ENCODE measurements at places on chromosomes 13 and 19.
A peak's percentile ranks its signal among the peaks of the same experiment; 100 is the strongest.

- no peak for DNase-seq
Measured at GRCh38 chr13:21606796-21607195, 2.8 kb upstream of the MICU2 start.

DNA sequence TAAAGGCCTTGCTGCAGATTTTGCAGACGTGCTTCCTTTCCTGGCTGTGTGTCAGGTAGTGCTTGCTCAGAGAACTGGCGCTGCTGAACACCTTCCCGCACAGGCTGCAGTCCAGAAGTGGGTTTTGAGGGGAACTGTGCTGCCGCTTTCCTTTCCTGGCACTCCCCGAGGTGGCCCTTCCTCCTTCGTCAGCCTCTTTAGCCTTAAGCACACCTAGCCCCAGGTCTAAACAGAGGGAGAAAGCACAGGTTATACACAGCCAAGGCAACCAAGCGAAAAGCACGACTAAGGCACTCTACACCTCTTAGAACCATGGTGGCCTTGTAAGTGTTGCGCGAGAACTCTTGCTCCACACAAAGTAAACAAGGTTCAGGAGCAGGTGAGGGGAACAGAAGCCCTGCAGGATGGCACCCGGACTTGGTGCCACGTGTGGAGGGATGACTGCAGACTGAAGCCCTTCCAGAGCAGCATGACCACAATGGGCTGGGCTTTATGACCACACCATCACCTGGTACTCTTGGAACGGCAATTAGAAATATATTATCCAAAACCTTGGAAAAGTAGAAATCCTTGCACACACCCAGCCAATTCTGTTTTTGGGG lies 23.6 kb downstream of the ZNF541 start:
- no peak for DNase-seq

GRCh38 chr13:114058051-114058867 lies 74.2 kb downstream of the RASA3 start:
- DNase-seq = no peak

DNA sequence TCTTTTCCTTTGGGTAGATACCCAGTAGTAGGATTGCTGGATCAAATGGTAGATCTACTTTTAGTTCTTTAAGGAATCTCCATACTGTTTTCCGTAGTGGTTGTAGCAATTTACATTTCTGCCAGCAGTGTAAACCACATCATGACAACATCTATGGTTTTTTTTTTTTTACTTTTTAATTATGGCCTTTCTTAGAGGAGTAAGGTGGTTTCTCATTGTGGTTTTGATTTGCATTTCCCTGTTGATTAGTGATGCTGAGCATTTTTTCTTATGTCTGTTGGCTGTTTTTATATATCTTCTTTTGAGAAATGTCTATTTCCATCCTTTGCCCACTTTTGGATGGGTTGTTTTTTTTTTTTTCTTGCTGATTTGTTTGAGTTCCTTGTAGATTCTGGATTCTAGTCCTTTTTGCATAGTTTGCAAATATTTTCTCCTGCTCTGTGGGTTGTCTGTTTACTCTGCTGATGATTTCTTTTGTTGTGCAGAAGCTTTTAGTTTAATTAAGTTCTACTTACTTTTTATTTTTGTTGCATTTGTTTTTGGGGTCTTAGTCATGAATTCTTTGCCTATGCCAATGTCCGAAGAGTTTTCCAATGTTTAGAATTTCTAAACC lies 38.8 kb downstream of the TDRD3 start:
- DNase-seq = no peak

- DNase-seq = no peak
Measured at GRCh38 chr13:22076658-22077057, 405.8 kb downstream of the FGF9 start.

- DNase-seq = peak; percentile 15
Measured at GRCh38 chr13:38900188-38900587, 90.4 kb downstream of the STOML3 start.

All from GM23248 (cell line).